ENCODE measurements at places on chromosomes 4 and X.

DNA sequence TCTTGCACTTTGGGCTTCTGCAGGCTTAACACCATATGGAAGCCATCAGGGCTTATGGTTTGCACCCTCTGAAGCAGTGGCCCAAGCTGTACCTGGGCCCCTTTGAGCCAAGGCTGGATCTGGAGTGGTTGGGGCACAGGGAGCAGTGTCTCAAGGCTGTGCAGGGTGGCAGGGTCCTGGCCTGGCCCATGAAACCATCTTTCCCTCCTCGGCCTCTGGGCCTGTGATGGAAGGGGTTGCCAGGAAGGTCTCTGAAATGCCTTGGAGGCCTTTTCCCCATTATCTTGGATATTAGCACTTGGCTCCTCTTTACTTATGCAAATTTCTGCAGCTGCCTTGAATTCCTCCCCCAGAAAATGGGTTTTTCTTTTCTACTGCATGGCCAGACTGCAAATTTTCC, 134.7 kb upstream of the USP9X start:
- DNase-seq, result no peak

GRCh38 chrX:136784231-136784630, 3.5 kb upstream of the ARHGEF6 start:
- DNase-seq, result no peak

GRCh38 chrX:136755411-136755810, 25.3 kb downstream of the ARHGEF6 start:
- DNase-seq, result no peak

DNA sequence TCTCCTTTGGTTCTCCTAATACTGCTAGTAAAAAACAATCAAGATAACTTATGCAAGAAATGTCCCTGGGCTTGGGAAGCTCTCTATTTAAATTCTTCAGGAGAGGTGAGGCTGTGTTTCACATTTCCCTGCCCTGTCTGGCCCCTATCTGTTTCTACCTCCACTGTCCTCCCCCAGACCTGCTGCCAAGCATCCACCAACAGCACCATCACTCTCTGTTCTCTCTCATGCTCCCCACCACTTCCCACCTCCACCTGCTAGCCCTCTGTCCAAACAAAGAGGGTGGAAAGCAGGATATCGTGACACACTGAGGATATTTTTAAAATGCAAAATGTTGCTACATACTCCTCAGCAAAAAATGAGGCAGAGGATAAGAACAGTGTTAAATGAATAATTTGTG, 88.4 kb upstream of the NAP1L5 start:
- DNase-seq, result no peak

DNA sequence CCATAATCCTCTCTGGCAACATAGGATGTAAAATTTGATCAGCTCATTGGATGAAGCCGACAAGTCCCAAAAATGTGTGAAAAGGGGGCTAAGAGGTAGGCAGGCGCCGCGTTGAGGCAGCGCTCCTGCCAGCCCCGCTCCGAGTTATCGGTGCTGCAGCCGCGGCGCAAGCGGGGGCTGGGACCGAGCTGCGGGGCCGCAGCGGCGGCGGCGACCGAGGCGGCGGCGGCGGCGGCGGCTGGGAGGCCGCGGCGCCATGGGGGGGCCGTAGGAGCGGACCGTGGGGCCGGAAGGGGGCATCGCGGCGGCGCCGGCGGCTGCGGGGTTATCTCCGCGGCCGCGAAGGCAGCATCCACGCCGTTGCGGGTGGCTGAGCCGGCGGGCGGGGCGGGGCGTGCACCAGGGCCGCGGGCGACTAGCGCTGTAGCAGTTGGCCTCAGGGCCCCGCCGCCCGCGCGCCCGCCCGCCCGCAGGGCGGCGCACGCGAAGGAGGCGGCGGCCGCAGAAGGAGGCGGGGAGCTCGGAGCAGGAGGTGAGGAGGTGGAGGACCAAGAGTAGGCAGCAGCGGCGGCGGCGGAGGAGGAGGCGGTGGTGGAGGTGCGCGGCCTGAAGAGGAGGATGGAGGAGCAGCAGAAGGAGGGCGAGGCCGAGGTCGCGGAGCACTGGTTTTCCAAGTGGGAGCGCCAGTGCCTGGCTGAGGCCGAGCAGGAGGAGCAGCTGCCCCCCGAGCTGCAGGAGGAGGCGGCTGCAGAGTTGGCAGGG, 126.0 kb upstream of the CXorf66 start:
- no peak for DNase-seq

GRCh38 chr4:45353161-45353560, 626.8 kb upstream of the GNPDA2 start:
- DNase-seq, result no peak

DNA sequence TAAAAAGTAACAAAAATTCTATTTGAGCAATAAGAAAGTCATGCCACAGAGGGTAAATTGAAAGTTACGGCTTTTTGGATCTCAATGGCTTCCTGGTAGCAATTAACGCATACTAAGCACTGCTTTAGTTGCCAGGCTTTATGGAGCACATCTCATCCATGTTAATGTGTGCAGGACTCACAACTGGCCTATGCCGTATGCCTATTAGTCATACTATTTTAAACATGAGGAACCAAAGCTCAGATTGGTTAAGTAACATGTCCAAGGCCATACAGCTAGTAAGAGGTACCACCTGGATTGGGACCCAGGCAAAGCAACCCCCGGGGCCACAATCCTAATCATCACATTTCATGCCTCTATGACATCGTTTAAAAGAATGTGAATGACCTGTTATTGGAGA, 17.1 kb downstream of the DAPP1 start:
- DNase-seq, result no peak

DNA sequence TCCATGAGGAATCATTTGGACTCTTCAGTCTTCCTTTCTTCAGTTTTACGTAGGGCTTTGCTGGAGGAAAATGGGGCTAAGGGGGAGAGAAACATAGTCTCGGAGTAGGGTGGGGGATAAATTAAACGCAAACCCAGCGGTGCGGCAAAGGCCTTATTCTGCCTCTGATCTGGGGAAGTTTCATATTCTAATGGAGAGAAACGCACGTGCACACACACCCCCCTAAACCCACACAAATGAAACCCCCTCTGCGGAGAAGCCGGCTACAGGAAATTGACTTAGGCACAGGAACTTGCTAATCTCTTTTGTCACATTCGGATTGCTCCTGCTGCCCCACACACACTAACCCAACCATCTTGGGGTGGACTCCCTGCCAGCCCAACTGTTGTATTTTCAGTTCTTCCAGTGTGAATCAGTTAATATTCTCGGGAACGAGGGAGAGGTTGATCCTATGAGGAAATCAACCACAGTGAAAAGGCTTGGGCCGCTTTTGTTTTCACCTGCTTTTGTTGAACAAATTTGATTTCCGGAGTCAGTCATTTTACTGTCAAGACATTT, at the start of gene RHOH:
Gene RHOH, plus strand, starts transcription at position 308 of the 558 bp plus-strand sequence. CDS start 46,356 bp downstream, outside the sequence.
- DNase-seq, result peak; percentile 71

GRCh38 chrX:110125446-110126162, 122.7 kb downstream of the TMEM164 start:
- no peak for DNase-seq

- DNase-seq, result no peak
These were observed 111.4 kb downstream of the TSPAN5 start for GRCh38 chr4:98546910-98547594.

DNA sequence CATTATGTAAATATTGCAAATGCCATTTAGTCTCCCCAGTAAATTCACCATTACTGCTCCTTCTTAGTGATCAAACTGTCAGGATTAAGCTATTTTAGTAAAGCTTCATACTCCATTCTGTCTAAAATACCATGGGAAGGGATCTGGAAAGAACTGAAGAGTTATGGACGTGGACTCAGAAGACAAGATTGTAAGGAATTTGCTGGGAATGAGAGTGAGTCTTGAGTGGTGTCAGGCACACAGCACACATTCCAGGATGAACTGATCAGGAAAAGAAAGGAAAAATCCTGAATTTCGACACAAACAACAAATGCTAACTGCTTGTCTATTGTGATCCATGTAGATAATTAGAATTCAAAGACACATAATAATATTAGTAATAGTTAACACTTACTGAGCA, 311.0 kb downstream of the CENPC start:
- no peak for DNase-seq

- DNase-seq, result no peak
These were observed 78.8 kb upstream of the LEF1 start for GRCh38 chr4:108247387-108248049.
